Liver (tissue), 10 donors: ENCODE measurements at places on chromosomes 3 and 15. TPM values are rescaled to one million over a fixed set of nuclear protein-coding genes. Genes with fewer than 3 reads are reported as not detected.

- DNase-seq, result no peak
- H3K36me3 ChIP-seq, result peaks cover 39% of the 10 kb centered on the region
- no peak overlapping the region for H3K4me3 ChIP-seq
Measured at GRCh38 chr3:172291650-172292049, 156.6 kb downstream of the GHSR start.

GRCh38 chr3:60913474-60913873, 337.8 kb downstream of the FHIT start:
- H3K27ac ChIP-seq, result no peak overlapping the region
- no peak overlapping the region for H3K4me3 ChIP-seq
- no peaks in the 10 kb centered on the region for H3K36me3 ChIP-seq
- no peaks in the 10 kb centered on the region for H3K27me3 ChIP-seq
- H3K4me1 ChIP-seq, result no peaks in the 10 kb centered on the region

EPHB3 gene
- 1.8 TPM for total RNA-seq

PAK6 gene
- total RNA-seq, result 0.05 TPM

MKRN2OS gene
- 0.42 TPM for total RNA-seq

DNA sequence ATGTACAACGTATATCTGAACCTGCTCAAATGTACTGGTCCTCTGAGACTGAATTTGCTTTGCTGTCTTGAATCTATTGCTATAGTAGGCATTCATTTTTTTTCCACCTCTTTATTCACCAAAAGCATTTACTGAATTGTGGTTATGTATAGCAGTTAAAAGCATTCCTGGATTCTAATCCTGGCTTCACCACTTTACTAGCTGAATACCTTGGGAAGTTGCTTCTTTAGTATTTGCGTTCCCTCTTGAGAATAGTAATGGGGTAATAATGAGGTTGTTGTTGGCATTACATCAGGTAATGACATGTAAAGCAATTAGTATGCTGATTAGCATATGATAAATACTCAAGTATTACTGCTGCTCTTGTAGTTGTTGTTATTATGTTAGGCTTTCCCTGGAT, 29.1 kb downstream of the MEF2A start:
- H3K4me1 ChIP-seq, result peaks cover 17% of the 10 kb centered on the region
- no peak overlapping the region for H3K4me3 ChIP-seq
- peaks cover 2% of the 10 kb centered on the region for H3K36me3 ChIP-seq
- H3K27me3 ChIP-seq, result no peaks in the 10 kb centered on the region
- DNase-seq, result no peak

SPESP1 gene
- total RNA-seq, result 0.33 TPM

CACNA1D gene
- 3.8 TPM for total RNA-seq

SFMBT1 gene
- total RNA-seq, result 16.1 TPM

SETMAR gene
- 9.7 TPM for total RNA-seq

DNA sequence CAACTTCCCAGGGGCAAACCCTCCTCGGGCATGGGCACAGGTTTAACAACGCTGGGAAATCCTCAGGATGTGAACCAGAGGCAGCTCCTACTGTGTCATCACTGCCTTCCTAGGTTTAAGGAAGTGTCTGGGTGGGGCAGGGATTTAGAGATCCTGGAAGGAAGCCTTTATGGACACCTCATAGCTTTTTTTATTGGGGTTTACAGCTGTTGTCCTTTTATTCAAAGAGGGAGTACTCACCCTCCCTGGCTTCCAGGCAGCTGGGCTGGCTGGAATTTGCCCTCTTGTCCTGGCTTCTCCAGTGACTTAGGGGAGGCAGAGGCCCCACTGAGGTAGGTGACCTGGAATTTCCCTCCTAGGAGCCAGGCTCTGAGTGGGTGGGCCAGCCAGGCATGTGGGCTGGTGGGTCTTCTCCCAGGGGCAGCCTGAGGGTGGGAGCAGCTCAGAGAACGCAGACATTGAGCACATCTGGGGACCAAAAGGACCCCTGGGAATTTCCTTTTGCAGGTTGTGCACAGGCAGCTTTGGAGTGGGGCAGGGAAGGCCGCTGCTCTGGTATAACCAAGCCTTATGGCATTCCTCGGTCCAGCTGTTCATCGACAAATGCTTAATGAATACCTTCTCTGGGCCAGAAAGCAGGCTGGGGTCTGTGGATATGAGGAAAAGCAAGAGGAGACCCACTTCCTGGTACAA, 13.5 kb upstream of the FAM3D start:
- no peaks in the 10 kb centered on the region for H3K4me1 ChIP-seq
- H3K4me3 ChIP-seq, result no peak overlapping the region
- no peak overlapping the region for H3K27ac ChIP-seq

THOC7 gene
- total RNA-seq, result 11.7 TPM

SERPINI2 gene
- not detected for total RNA-seq

P2RY14 gene
- total RNA-seq, result 0.33 TPM

GOLGA6L26 gene
- not detected for total RNA-seq

MED12L gene
- 0.59 TPM for total RNA-seq

DNA sequence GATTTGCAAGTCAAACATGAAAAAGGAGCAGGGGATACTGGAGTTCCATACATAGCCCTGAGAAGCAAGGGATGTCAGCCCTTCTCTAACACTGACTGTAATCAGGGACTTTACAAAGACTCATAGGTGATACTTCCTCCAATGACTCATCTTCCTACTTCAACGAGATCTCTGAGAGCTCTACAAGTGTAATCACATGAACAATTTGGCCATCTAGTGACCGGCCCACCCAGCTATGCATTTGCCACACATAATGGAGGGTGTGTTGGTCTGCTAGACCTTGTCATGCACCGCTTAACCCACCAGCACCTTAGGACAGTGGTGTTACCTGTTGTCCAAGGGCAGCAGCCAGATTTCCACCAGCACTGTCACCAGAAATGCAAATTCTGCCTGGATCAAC, 75.3 kb downstream of the NCEH1 start:
- no peak overlapping the region for H3K27ac ChIP-seq
- H3K36me3 ChIP-seq, result no peaks in the 10 kb centered on the region
- no peaks in the 10 kb centered on the region for H3K4me1 ChIP-seq
- no peak for DNase-seq

PPM1M gene
- total RNA-seq, result 5.5 TPM

VIPR1 gene
- total RNA-seq, result 2.3 TPM

SLMAP gene
- 27.3 TPM for total RNA-seq

- H3K27ac ChIP-seq, result no peak overlapping the region
- no peak overlapping the region for H3K4me3 ChIP-seq
- no peaks in the 10 kb centered on the region for H3K4me1 ChIP-seq
- peaks cover 2% of the 10 kb centered on the region for H3K36me3 ChIP-seq
Measured at GRCh38 chr3:119408243-119408950, 55.0 kb downstream of the TMEM39A start.

SLC2A2 gene
- 434 TPM for total RNA-seq

RAB5A gene
- 31.7 TPM for total RNA-seq

DNA sequence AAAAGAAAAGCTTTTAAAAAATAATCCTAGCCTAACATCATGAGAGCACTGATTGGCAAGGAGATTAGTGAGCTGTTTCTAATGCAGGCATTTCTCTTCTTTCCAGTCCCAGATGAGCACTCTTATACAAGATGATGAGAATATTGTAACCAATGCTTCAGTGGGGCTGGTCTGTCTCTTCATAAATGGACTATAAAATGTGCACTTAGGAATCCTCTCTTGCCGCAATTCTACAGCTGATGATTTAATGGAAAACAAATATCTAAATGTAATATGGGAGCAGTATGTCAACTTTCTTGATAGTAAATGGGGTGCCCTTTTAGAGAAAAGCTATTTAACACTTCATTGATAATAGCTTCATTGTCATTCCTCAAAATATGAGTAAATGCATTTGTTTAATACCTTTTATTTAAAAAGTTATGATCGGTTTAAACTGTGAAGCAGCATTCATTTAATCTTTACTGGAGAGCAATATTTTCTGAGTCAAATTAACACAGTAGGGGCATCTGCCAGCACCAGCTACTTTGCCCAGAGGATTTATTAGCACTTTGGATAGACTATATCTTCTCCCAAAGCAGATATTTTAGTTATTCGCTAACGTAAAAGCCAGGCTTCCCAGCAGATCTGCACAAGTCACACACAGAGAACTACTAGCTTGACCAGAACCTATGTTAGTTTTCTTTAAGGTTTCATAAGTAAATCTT, 985.9 kb downstream of the DIPK2A start:
- H3K27ac ChIP-seq, result no peak overlapping the region
- no peak overlapping the region for H3K4me3 ChIP-seq
- no peaks in the 10 kb centered on the region for H3K36me3 ChIP-seq
- no peaks in the 10 kb centered on the region for H3K4me1 ChIP-seq

DNA sequence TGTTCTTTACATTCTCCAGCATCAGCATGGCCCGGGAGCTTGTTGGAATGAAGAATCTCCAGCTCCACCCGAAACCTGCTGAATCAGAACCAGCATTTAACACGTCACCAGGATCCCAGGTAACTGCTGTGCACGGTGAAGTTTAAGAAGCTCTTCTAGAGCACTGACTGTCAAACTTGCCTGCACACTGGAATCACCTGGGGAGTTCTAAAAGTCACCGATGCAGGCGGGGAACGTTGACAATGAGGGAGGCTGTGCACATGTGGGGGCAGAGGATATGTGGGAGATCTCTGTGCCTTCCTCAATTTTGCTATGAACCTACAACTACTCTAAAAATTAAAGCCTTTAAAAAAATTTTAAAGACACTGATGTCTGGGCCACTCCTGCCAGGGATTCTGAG, 19.1 kb upstream of the PAQR5 start:
- no peak overlapping the region for H3K27ac ChIP-seq
- H3K4me3 ChIP-seq, result no peak overlapping the region
- no peaks in the 10 kb centered on the region for H3K36me3 ChIP-seq
- DNase-seq, result no peak

GNB4 gene
- total RNA-seq, result 19.9 TPM

DNA sequence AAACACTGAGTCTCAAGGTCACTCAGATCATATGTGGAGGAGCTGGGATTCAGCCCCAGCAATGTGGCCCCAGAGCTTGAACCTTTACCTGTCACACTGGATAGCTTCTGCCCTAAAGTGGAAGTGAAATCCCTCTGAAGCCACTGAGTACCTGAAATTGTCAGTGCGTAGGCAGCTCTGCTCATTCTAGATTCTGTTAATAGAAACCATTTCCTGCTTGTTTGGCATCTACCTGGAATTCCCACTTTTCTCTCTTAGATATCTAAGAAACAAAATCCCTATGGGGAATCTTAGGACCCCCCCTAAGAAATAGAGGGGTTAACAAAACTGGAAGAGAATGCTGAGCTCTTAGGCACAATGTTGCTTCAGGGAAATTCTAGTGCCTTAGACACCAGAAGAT, 29.8 kb downstream of the FBXL22 start:
- H3K27me3 ChIP-seq, result no peaks in the 10 kb centered on the region
- no peak for DNase-seq
- no peaks in the 10 kb centered on the region for H3K4me1 ChIP-seq

C3orf62 gene
- total RNA-seq, result 1.9 TPM

CADM2 gene
- 0.92 TPM for total RNA-seq

DNA sequence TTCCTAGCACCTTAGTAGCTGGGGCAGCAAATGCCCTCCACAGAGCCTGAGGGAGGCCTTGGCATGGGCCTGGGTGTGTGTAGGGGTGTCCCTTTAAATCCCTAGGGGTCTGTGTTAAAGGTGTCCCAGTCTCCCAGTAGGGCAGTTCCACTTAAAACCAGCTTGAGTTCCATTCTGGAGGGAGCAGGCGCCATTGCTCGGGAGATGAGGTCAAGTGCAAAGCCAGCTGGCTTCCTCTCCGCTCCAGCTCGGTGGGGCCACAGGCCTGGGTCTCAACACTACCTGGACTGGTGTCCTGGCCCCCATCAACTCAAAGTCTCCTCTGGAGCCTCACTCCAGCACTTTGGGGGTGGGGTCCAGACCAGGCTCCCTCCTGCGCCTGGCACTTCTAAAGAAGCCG, 25.2 kb downstream of the FEM1B start:
- peaks cover 33% of the 10 kb centered on the region for H3K4me1 ChIP-seq
- no peaks in the 10 kb centered on the region for H3K27me3 ChIP-seq
- H3K4me3 ChIP-seq, result no peak overlapping the region
- no peaks in the 10 kb centered on the region for H3K36me3 ChIP-seq
- H3K27ac ChIP-seq, result no peak overlapping the region

GRCh38 chr15:84855136-84855535, 29.3 kb upstream of the SLC28A1 start:
- H3K27ac ChIP-seq, result no peak overlapping the region
- H3K4me3 ChIP-seq, result no peak overlapping the region
- peaks cover 12% of the 10 kb centered on the region for H3K4me1 ChIP-seq
- DNase-seq, result no peak
- H3K36me3 ChIP-seq, result no peaks in the 10 kb centered on the region
- no peaks in the 10 kb centered on the region for H3K27me3 ChIP-seq

BFSP2 gene
- total RNA-seq, result not detected

GRCh38 chr3:80158332-80158731, 390.5 kb upstream of the ROBO1 start:
- no peak overlapping the region for H3K4me3 ChIP-seq
- H3K27me3 ChIP-seq, result no peaks in the 10 kb centered on the region
- no peaks in the 10 kb centered on the region for H3K4me1 ChIP-seq

GRCh38 chr3:47891613-47892005, 88.7 kb downstream of the DHX30 start:
- no peak overlapping the region for H3K27ac ChIP-seq
- peaks cover 4% of the 10 kb centered on the region for H3K36me3 ChIP-seq
- no peaks in the 10 kb centered on the region for H3K4me1 ChIP-seq

DNA sequence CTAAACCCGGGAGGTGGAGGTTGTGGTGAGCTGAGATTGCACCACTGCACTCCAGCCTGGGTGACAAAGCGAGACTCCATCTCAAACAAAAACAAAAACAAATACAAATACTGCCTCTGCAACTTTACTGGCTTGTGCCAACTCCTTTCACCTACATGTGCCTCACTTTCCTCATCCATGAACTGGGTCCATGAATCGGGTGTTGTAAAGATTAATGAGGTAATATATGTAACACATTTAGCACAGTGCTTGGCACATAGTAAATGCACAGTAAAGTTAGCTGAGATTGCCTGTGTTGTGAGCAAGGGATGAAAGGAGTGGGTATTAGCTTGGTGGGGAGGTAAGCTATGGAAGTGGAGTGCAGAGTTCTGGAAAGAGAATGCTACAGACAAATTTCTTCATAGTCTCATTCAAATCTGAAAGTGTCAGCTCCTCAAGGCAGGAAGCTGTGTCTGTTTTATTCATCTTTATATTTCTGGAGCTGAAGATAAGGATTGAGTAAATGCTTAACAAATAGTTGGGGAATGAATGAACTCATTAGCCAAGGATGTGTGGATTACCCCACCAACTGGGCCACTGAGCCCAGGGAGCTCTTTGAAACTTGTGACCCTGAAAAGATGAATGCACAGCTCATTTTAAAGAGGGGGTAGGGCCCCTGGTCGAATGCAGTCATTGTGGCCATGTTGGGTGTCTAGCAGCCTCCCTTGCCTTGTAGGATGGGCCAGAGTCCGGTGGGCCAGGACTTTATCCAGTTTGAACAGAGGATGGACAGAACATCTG, 7.7 kb upstream of the CDCP1 start:
- no peaks in the 10 kb centered on the region for H3K4me1 ChIP-seq
- no peak for DNase-seq
- H3K27me3 ChIP-seq, result no peaks in the 10 kb centered on the region
- no peaks in the 10 kb centered on the region for H3K36me3 ChIP-seq
- no peak overlapping the region for H3K4me3 ChIP-seq
- no peak overlapping the region for H3K27ac ChIP-seq
